H9 (cell line): ENCODE measurements at places on chromosomes 13 and 19.

DNA sequence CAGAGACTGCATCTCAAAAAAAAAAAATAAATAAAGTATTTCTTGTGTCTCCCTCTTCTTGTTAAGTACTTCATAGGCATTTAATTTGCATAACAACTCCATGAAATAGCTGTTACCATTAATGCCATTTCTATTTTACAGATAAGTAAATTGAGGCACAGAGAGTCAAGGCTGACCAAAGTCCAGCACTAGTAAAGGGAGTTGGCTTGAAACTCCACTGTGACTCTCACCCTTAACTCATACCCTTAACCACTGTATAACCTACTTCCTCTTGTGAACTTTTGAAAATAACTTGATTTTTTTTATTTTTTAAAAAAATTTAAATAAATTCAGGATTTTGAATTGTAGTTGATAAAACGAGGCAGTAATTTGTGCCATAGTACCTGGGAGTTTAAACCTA, 6.0 kb downstream of the GPATCH1 start:
- DNase-seq, result no peak

GRCh38 chr13:106887686-106888085, 319.7 kb upstream of the ARGLU1 start:
- no peak for DNase-seq

- DNase-seq, result no peak
Observed at GRCh38 chr13:82688400-82688994, 1193.8 kb downstream of the SLITRK1 start.

GRCh38 chr19:38543807-38544568, 73.8 kb downstream of the MAP4K1 start:
- peak; percentile 82 for DNase-seq

GRCh38 chr19:12111176-12111575, 29.0 kb downstream of the ZNF20 start:
- no peak for DNase-seq
